ENCODE measurements at places on chromosomes 11 and 22.

DNA sequence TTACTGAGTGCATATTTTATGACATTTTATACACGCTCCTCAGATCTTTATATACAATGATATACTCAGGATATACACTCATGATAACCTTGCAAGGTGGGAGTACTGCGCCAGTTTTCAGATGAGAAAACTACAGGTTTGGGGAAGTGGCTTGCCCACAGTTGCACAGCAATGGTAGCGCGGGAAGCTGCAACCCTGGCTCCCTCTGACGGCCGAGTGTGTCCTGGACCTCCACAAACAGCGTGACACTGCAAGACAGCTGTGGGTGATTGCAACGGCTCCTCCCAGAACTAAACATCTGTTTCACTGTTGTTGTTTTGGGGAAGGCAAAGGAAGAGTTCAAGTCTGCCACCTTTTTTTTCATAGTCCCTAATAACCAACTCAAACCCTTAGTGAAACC lies 47.0 kb downstream of the PACSIN2 start:
- DNase-seq: no peak

GRCh38 chr22:17281026-17281425 lies 61.8 kb upstream of the ADA2 start:
- no peak for DNase-seq

GRCh38 chr11:77089004-77089545 lies 13.6 kb upstream of the OMP start:
- no peak for DNase-seq

- DNase-seq: no peak
Measured at GRCh38 chr11:34730544-34731295, 109.8 kb downstream of the EHF start.

DNA sequence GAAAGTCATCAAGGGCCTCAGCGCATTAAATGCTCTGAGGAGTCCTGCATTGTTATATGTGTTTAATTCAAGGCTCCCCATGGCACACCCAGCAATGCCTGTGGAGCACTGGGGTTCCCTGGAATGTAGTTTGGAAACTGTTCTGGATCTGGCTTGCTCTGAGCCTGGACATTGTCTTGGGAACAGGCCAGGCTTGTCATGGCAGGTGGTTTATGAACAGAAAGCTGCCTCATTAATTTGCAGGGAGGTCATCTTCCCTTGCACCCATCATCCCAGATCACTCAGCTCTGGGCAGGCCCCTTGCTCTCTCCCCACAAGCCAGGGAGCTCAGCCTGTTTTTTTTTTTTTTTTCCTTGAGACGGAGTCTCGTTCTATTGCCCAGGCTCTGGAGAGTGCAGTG lies 32.9 kb downstream of the RPS6KA4 start:
- DNase-seq: no peak

- DNase-seq: no peak
Measured at GRCh38 chr11:114782650-114783310, 104.5 kb downstream of the NXPE2 start.

Data from CD4-positive, alpha-beta T cell treated with Interleukin-15 for 4 hours (primary cell).